Stimulated activated effector memory CD8-positive, alpha-beta T cell treated with anti-CD3 and anti-CD28 coated beads, Interleukin-12 subunit alpha, Interleukin-12 subunit beta, amount 100 ng/mL, for 72 hours (primary cell): ENCODE measurements at places on chromosomes 16 and 17.

- DNase-seq, result no peak
Observed at GRCh38 chr16:27335349-27336053, 21.7 kb downstream of the IL4R start.

DNA sequence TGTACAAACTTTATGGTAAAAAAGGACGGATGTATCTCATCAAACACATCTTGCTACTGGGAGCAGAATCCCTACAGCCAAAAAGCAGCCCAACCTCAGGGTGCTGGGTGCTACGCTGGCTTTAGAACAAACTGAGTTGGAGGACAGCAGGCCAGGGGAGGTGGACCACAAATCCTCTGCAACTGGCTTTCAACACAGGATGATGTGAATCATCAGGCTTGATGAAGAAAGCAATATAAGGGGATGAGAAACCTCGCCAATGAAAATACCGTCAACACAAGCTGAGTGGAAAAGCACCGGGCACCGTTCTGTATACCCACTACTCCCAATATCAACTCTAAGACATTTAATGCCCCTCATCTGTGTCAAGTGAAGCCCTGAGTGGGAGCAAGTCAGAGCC lies 14.3 kb downstream of the HBQ1 start:
- no peak for DNase-seq

GRCh38 chr17:32239456-32239855 lies 26.2 kb upstream of the RHBDL3 start:
- DNase-seq, result no peak

DNA sequence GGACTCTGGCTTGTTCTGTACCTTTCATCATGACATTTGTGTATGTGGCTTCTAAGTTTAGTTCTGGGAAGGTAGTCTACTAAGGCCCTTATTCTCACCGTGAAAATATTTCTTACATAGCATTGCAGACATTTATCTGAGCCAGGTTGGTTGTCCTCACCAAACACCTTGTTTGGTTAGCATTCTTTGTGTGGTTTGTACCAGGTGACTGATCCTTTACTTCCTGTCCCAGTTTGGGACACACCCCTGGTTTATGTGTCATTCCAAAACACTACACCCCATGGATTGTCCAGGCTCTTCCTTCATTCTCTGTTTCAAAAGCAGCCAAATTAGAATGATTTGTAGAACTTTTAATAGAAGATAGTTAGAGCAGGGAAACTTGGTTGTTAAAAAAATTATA lies 23.2 kb upstream of the DUSP14 start:
- no peak for DNase-seq

DNA sequence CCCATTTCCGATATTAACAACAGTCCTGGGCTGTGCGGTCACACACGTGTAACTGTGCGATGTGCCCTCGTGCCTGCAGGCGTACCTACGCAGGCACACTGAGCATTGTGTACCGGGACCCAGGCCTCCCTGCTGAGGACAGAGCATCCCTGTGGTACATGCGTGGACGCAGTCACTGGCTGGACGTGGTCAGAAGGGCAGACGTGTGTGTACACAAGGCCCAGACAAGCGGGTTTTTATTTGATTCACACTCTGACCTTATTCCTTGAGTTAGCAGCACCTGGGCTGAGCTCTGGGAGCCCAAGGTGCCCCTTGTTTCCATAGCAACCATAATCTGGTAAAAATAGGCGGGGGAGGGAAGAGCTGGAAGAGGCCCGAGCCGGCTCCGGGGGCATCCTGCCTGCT lies 19.5 kb downstream of the RAP1GAP2 start:
- DNase-seq, result no peak

DNA sequence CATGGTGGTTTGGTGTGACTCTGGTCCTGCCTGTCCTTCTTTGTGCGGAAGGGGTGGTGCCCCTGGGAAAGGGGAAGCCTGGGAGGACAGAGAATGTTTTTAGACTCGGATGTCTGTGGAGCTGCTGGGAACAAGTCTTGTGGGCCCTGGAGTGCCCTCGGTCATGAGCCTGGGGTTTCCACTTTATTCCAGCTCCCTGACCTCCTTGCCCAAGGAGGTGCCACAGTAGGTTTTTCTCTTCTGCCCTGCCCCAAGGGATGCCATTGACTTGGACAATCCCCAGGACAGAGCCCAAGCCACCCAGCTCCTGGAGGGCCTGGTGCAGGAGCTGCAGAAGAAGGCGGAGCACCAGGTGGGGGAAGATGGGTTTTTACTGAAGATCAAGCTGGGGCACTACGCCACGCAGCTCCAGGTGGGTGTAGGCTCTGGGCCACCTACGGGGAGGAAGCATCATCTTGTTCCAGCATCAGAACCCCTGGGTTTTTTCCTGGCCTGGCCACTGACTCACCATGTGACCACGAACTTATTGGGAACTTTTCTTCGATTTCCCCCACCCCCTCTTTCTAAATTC lies 1.4 kb downstream of the STAT5A start:
- peak; percentile 24 for DNase-seq

DNA sequence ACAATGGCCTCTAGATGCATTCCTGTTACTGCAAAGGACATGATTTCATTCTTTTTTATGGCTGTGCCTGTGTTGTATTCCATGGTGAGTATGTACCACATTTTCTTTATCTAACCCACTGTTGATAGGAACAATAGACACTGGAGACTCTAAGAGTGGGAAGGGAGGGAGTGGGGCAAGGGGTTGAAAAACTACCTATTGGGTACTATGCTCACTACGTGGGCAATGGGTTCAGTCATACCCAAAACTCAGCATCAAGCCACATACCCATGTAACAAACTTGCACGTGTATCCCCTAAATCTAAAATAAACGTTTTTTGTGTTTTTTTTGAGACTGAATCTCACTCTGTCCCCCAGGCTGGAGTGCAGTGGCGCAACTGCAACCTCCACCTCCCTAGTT lies 47.1 kb upstream of the SCNN1B start:
- no peak for DNase-seq

DNA sequence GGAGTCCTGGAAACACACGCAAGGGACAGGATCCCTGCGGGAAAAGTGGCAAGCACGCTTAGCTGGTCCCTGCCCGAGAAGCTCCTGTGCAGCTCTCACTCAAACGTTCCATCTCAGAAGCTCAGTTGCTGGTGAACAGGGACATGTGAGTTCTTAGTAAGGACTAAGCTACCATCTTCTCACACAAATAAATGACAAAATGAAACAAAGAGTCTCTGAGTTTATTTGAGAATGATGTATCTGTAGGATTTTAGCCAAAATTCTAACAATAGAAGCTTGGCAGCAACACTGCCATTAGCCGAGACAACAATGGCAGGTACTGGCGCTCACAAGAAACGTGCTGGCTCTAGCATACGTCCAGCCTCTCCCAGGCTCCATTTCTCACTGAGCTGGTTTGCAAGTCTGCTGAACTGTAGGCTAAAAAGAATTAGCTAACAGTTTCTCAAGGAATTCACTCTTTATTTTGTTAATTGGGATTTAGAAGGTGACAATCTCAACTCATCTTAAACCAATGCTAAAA lies 90.2 kb downstream of the VPS53 start:
- no peak for DNase-seq

DNA sequence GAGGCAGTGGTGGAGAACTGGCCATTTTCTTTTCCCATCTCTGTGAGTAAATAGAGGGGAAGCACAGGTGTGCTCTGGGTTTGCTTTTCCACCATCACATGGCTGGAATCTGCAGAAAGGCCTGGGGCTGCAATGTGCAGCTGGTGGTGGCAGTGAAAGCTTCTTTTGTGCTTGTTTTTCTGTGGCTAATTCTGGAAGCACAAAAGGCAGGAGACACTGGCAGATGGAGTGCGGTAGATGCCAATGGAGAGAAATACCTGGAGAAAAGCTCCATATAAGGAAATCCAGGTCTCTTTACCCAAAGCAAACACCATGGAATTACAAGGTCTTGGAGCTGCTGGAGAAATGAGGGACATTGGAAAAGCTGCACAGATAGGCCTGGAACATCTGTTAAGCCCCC lies 146.9 kb downstream of the HAPSTR1 start:
- no peak for DNase-seq
